ENCODE measurements at places on chromosomes 7 and 10.

GRCh38 chr7:9603291-9603690 lies 1169.9 kb downstream of the NXPH1 start:
- DNase-seq = no peak

GRCh38 chr10:6813856-6814255 lies 233.8 kb upstream of the PRKCQ start:
- DNase-seq = no peak

DNA sequence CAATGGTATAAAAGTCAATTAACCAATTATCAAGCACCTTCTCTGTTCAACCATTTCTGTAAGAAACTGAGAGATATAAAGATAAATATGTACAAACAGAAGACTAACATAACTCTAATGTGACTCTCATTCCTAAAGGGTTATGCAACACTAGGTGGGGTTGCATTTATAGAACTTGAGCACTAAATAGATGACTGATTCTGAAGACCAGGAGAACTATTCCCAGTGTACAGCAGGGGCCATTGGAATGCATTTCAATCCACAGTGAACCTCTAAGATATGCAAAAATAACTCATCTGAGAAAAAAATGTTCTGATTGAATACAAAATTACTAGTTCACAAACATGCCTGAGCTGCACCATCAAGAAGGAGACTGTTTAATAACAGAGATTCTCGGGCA lies 341.2 kb upstream of the STEAP1 start:
- no peak for DNase-seq

- no peak for DNase-seq
These were observed 74.2 kb downstream of the NXPH1 start for GRCh38 chr7:8507566-8507965.

DNA sequence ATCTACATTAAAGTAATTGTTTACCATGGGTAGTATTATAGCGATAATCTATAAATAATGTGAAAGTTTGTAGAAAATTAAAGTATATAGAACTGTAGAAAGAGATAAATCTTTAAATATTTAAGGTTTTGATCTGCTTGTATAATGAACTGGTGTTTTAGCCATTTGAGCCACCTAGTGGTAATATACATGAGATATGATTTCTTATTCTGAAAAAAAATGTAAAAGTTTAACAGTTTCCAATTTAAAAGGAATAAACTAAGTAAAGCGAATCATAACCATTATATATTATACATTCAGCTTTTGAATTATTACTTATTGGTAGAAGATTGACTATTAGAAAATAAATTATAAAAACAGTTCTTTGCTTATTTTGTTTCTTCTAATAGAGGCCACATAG lies 91.2 kb downstream of the OTUD1 start:
- DNase-seq = no peak

GRCh38 chr7:40015790-40016296 lies 65.8 kb downstream of the CDK13 start:
- no peak for DNase-seq

DNA sequence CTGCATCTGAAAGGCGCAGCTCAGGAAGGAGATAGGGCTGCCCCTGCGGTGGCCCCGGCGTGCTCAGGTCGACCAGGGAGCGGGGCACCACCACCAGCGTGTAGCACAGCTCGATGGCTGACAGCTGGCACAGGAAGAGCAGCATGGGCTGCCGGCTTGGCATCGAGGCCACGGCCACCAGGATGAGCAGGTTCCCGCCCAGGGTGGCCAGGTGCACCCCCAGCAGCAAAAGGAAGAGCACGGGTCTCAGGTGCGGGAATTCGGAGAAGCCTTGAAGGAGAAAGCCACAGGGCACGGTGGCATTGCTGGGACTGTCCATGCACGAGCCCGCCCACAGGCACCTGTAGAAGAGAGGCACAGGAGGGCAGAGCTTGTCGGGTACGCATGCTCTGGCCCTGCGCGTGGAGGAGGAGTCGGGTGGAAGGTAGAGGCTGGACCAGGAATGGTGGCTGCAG lies 33.9 kb downstream of the TAS2R41 start:
- no peak for DNase-seq

DNA sequence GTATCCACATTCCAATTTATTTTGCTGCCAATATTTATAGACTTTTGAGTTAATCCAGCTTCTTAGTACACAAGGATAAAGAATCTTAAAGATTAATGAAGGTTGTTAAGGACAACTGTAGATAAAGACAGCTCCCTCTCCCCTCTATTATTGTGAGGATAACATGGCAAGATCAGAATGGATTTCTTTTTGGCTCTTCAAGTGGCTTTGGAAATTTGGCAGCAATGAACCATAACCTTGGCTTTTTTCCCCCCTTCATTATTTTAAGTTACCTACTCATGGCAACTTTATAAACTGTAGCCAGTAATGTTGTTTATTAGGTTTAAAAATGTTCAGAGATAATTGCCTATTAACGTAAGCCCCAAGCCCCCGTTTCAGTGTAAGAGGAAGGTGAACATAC lies 131.1 kb upstream of the SLC26A5 start:
- DNase-seq = no peak

GRCh38 chr7:108492742-108493141 lies 33.2 kb downstream of the PNPLA8 start:
- DNase-seq = no peak

- DNase-seq = no peak
These were observed 346.7 kb upstream of the ANKRD30A start for GRCh38 chr10:36778651-36779050.

DNA sequence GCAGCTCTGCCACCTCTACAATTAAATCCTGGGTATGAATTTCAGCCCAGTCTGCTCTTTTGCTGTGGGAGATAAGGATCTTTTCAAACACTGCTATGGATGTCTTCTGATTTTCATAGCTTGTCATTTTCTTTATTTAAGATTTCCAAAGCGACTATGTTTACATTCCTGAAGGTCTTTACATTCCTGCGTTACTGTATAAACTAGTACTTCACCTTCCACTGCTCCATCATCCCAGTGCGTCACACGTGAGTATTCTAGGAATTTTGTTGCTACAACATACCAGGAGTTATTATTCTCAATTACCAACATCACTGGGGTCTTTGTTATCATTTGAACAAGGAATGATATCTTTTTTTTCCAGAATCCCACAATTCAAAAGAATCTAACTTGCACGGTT lies 944.7 kb downstream of the SORCS3 start:
- no peak for DNase-seq
